ENCODE measurements at places on chromosomes 7 and 10. TPM values are rescaled to one million over a fixed set of nuclear protein-coding genes. Genes with fewer than 3 reads are reported as not detected.
A peak's percentile ranks its signal among the peaks of the same experiment; 100 is the strongest.

DNA sequence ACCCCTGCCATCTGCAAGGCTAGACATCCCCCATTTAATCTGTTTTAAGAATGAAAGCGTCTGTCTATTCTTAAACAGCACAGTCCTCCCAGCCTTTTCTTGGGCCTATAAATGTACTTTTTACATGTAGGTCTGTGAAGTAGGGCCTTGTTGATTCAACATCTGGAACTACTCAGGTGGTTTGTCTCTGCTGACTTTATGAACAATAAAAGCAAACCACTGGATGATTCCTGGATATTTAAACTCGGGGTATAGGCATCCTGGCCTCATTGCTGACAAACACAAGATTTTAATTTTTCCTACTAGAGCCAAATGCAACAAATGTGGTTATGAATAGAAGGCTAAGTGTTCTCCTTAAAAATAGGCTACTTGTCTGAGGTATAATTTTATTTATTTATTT is 198.3 kb downstream of the WDR11 start:
- no peak for DNase-seq

DNA sequence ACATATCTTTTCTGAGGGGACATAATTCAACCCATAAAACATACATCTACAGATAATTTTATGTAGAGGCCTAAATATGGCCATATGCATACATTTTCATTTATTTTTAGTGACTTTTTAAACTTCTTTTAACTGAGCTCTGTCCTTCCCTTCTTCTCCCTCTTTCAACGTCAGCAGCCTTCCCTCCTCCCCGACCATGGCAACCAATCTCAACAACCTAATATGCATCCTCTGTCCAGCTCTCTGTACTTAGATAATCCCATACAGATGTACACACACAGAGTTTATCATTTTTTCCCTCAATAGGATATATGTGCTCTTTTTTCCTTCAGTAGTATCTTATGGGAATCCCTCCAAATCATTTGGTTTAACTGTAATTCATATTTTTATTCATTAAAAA is 94.3 kb downstream of the CCDC71L start:
- peak; percentile 32 for DNase-seq

PRR15 gene
- 2.4 TPM for total RNA-seq

HPSE2 gene
- not detected for total RNA-seq

ZNF425 gene
- total RNA-seq = 4.3 TPM

Measured in fibroblast of the aortic adventitia (primary cell).